Stimulated activated CD4-positive, alpha-beta T cell treated with anti-CD3 and anti-CD28 coated beads, Interleukin-2, amount 100 ng/mL, for 4 hours (primary cell): ENCODE measurements at places on chromosomes 11 and 22.

- no peak for DNase-seq
Observed at GRCh38 chr22:40326905-40327735, 19.2 kb upstream of the ADSL start.

DNA sequence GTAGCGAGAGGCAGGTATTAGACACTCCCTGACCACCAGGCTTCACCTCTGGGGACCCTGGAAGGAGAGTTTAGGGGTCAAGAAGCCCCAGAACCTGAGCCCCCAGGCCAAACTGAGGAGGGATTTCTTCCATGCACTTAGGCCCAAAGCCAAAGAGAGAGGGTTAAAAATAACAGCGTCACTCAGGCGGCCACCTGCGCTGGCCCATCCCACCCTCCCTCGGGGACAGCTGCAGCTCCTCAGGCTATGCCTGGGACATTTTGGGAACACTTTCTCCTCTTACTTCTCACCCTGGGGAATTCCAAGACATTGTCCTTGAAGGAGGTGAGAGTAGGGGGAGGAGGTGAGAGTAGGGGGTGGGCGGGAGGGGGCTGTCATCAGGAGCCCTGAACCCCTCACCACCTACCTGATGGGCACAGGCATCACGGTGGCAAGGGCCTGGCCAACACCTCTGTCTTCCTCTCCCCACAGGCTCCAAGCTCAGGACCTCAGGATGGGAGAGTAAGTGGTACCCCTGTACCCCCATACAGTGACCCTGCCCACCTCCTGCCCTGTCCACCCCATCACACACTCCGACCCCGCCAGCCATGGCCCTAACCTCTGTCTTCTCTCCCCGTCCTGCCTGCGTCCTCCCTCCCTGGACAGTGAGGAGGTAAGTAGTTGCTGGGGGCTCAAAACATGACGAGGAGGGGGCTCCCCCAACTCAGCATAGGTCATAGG is 583 bp downstream of the TNNI2 start:
- DNase-seq: no peak

GRCh38 chr11:12707500-12707880 is 33.3 kb downstream of the TEAD1 start:
- no peak for DNase-seq

- no peak for DNase-seq
Observed at GRCh38 chr22:44931077-44931540, 78.7 kb downstream of the PHF21B start.

DNA sequence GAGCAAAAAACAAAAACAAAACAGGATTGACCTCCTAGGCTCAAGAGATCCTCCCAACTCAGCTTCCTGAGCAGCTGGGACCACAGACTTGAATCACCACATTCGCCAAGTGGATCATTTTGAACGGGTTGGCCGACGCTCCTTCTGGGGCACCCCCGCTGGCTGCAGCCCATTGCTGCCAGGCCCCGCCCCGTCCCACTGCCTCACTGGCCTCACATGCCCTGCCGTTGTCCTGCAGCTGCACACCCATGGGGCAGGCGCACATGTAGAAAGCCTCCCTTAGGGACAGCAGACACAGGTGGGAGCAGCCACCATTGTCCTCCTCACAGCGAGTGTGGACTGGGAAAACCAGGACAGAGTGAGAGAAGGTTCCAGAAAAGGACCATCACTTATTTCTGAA is 154.5 kb downstream of the CRYBB2 start:
- no peak for DNase-seq

DNA sequence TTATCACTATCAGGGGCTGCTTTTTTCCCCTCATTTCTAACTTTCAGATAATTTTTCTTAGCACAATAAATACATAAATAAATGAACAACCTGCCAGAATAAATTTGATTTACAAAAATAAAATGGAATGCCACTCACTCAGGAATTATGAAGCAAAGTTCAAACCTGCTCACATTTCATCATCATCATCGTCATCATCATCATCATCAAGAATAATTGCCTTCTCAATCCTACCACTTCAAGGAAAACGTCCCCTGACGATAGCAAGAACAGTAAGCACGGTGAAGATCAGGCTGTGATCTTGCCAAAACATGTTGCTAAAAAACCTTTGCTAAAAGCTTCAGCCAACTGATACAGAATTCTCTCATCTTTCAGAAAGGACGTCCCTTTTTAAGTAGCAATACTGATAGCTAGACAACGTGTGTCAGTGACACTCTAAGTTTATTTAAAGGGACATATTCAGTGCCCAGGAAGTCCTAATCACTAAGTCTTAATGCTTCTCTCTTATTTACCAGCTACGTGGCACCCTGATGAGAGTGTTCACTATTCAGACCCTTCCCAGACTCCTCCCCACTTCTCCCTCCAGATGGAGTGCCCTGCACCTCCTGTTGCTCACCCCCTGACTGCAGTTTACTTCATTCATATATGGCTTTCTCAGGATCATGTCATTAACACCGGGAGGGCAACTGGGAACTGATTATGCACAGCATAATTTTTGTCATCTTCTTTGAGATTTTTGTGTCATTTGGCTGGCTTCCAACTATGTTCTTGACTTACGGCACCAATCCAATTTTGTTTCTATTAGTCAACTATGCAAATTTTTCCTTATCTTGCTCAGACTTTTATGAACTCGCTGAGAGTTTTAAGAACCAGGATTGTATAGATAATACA is 200.1 kb upstream of the GUCY1A2 start:
- no peak for DNase-seq

DNA sequence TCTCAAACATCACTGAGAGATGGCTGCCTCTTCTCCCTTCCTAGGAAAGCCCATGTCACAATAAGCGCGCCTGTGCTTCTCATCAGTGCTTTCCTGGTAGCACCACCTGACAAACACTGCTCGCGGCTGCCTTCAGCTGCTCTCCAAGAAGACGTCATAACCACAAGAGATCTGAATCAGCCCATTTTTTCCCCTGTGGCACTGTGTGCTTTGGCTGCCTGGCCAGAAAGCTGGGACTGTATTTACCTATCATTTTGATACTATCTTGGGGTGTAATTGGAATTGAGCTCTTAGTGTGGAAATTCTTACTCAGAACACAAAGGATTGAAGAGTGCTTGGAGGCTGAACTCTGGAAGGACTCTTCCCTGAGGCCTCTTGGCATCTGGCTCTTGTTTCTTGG is 50.3 kb upstream of the EHF start:
- no peak for DNase-seq

- DNase-seq: no peak
Observed at GRCh38 chr22:50436015-50436830, 38.6 kb downstream of the SBF1 start.

DNA sequence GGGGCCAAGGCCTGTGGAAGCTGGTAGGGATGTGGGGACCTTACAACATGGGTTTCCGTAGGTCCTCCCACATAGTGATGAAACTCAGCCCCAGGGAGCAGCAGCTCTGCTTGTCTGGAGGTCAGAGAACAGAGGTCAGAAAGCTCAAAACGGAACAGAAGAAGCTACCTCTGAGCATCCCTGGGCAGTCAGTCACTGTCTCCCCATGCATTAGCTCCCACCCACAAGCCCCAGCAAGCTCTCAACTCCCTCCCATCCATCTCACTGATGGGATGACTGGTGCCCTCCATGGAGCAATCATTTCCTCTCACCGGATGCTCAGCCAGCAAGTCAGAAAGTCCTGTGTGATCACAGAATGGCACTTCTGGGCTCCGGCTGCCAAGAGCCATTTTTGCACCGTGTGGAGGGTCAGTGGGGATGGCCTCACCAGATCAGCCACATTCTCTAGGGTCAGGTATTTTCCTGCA is 1.9 kb downstream of the TPP1 start:
- no peak for DNase-seq

GRCh38 chr11:75561426-75562047 is 516 bp upstream of the SERPINH1 start:
- DNase-seq: no peak

DNA sequence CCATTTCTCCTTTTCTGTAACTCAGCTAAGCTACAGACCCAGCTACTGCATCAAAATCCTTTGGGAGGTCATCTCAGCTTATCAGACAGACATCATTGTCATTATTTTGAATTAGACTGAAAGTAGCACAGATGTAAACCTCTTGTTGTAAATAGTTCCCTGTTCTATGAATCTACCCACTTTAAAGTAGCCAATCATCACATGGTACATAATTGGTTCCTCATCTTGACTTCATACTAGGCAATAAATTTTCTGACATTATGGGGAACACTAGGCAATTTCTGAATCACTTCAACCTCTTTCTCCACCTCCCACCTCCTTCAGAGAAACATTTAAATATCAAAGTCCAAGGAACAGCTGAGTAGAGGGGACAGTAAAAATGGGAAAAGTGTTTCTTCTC is 47.9 kb downstream of the MPPED2 start:
- no peak for DNase-seq
